ENCODE measurements at places on chromosomes 2 and 18.
A peak's percentile ranks its signal among the peaks of the same experiment; 100 is the strongest.

- peak; percentile 76 for DNase-seq
These were observed 117.6 kb downstream of the NEDD4L start for GRCh38 chr18:58161659-58162058.

DNA sequence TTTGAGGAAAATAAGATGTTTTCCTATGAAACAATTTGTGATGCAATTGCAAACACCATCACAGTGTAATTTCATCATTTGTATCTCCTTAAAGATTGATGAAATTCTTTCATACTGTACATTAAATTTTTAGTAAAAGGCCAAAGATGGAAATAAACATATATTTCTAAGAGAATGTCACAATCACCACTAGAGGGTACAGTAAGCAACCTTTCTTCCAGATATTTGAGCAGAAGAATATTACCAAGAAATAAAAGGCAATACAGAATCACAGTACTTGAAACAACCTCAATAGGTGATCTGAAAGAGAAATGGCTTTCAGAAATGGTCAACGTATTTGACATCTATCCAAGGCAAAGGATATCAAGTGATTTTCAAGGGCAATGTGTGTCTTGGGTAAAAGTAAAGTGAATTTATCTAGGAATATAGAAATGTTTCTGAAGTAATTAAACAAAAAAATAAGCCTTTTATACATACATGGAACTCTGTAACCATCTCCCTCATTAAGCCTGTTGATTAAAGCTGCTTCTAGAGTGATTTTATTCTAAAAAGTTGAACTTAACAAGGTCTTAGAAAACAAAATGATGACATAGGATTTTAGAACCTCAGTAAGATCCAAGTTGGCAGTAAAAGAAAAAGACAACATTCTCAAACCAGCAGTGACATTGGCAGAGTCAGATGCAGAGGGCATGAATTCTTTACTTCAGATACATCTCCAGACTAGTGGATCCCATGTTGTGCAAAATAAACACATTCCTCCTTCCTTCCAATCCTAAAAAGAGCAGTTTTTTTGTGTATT is 90.3 kb upstream of the SESTD1 start:
- DNase-seq = no peak

DNA sequence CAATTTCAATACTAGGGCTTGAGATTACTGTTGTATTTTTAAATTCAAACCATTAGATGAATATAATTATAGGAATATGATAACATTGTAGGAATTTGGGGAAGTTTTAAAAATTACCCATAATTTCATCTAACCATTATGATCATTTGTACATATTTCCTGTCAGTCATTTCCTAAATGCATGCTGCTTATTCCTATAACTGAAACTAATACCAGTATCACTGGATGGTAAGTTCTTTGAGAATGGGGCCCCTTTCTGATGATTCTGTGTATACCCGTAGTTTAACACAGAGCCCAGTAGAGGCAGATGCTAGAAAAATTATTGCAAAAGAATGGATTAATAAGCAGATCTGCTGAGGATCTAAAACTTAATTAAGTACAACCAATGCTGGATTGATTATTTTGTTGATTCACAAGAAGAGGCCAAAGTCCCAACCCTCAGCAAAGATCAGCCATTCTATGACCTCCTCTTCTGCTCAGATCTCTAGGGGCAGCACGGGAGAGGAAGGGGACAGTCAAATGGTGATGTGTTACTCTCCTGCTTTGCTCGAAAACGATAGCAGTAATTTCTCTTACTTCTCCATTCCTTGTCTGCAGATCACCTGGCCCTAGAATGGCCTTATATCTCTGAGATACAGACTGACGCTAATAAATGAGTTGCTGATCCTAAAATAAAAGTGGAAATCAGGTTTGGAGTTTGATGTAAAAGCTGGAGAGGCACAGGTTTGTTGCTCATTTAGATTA is 69.5 kb upstream of the PELI1 start:
- DNase-seq = no peak

DNA sequence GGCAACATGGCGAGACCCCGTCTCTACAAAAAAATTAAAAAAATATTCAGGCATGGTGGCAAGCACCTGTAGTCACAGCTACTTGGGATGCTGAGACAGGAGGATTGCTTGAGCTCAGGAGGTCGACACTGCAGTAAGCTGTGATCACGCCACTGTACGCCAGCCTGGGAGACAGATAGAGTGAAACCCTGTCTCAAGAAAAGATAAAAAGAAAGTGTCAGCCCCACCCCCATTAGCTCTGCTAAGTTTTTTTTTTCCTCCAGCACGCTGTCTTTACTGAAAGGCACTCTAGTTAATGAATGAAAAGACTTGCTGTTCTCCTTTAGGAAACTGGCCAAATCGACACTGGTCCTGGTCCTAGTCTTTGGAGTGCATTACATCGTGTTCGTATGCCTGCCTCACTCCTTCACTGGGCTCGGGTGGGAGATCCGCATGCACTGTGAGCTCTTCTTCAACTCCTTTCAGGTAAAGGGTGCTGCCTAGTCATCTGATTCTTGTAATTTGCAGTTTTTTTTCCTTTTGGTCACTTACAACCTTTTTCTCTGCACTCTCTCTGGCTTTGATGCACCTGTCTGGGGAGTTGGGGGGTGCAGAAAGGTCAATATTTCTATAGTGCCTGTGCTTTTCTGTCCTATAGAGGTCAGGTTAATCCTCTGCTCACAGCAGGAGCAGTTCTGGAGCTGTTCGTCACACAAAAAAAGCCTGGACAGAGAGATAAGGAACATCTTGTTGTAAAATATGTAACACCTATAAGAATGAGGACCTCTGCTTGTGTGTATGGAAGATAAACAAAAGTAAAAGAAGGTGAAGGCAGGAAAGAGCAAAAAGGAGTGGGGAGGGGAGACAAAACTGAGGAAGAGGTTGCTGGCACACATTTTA is 82.3 kb downstream of the PTH2R start:
- DNase-seq = no peak

- no peak for DNase-seq
These were observed 73.2 kb downstream of the MAP4K4 start for GRCh38 chr2:101770726-101771125.

- DNase-seq = no peak
These were observed 92.7 kb upstream of the KLF7 start for GRCh38 chr2:207258263-207258991.

DNA sequence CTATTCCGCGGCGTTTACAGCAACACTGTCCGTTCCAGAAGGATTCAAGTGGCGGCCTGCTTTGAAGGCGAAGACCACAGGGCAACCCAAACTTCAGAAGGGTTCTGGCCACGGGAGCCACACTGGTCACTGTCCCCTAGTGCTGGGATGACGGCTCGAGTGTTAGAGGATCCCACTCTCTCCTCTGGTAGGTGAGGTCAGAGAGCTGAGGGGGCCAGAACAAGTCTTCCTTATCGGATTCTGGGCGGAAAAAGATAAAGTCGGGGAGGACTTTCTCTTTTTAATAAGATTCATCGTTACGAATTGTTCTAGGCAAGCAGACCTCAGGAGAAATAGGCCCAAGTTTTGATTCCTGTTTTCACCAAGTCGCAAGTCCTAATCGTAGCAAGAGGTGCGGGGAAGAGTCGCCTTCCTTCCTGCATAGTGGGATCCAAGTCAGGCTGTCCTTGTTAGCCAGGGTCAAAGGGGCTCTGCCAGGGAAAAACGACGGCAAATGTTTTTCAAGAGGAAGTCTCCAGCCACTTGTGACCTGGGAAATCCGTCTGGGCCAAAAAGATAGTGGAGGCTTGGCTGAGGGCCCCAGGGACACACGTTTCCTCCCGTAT is 864 bp upstream of the MYL12A start:
- DNase-seq = no peak

DNA sequence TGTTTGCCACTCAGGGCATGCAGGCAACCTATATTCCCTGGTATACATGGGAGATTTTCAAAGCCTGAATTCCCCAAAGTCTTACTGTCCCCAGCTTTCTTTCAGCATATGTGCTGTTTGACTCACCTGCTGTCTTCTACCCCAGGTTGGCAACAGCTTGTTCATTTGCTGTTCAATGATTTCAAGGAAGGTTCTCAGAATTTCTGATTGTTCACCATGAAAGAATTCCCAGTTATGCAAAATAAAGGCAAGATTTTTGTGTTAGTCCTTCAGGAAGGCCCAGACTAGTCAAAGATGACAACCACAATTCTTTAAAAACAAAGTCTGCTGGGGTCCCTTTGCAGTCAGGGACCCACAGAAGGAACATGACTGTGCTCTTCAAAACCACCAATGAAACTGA is 1057.8 kb upstream of the CDH2 start:
- DNase-seq = no peak

DNA sequence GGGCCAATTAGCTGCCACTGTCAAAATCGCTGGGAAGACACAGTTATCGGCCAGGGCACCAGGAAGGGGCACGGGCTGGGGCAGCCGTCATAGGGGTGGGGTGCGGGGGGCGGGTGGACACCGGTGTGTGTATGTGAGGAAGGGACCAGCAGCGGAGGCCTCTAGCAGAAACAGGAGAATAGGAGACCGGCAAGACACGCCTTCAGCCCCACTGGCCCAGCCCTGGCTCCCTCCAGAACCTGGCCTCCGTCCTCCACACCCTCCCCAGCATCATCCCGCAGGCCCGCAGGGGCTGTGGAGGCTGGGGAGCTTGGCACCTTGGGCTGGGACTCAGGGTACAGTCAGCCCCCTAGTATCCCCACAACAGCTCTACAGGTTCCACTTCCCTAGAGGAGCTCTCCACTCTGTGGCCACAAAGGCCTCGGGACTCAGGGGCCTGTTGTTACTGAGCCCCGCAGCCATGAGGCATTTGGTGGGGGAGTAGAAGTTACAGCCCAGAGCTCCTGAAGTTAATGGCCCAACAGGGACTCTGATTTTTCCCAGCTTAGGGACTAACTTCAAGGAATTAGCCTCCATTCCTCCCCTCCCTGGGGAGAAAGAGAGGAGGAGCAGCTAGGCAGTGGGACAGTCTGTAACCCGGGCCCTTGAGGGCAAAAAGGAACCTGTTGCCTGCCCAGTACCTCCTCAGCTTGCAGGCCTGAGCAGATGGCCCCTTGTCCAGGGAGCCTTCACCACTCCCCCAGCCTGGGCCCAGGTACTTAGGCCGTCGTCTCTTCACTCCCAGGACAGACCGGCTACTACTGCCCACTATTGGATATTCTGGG is 19.9 kb downstream of the SH2D6 start:
- DNase-seq = no peak

- DNase-seq = no peak
These were observed 29.4 kb downstream of the RHBDD1 start for GRCh38 chr2:226865273-226865672.

DNA sequence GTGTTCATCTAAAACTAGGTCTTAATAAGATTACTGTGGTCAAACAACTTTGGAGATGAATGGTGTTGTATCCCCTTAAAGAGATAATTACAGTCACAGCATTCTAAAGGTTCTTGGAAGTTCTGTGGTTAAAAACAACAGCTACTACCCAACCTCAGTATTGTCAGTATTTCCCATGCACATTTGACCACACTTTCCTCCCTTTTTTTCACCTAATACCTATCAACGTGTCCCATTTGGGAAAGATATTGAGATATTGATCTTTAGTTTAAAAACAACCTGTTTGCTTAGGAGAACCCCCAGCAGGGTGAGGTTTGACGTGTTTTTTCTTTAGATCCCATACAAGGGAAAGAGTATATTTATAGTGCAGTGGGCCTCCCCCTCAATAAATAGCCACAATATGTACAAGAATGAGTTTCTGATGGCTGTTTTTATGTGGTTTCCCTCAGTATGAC is 65.6 kb downstream of the WDR7 start:
- no peak for DNase-seq

- no peak for DNase-seq
These were observed 105.9 kb downstream of the PXDN start for GRCh38 chr2:1638281-1638860.

DNA sequence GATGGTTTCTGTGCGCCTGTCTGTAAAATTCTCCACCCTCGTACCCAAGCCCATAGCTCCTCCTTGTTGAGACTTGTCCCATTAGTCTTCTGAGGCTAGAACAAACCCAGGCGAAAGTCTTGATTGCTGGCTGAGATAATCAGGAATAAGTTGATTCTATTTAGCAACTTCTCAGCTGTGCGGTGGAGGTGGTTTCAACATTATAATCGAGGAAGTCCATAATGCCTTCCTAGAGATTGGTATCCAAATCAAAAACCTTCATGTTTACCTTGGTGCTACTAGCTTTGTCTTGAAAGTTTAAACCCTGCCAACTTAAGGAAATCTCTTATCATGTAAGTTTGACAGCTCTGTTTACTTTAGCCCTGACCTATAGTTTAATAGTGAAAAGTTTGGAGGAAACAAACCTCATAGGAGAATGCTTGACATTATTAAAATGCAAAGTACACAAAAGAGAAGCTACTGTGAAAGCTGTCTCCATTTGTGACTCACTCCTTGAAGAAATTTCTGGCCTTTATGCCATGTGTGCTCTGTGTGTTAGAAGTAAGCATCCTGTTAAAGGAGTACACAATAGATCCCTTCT is 36.6 kb upstream of the DSC1 start:
- no peak for DNase-seq

DNA sequence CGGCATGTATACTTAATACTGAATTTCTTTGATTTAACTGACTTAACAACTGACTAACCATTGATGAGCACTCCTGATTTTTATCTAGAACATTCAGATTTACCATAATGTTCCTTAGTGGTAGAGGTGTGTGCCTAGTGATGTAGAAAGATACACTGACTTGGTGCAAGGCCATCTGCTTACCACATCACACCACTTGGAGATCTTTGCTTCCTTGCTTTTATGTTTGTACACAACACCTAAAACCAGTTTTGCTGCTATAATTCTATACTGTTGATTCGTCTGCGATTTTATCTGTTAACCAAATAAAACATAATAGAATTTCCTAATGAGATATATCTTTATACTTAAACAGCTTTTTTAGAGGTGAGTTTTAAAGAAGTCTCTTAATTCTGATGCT is 3.9 kb upstream of the FARP2 start:
- no peak for DNase-seq

DNA sequence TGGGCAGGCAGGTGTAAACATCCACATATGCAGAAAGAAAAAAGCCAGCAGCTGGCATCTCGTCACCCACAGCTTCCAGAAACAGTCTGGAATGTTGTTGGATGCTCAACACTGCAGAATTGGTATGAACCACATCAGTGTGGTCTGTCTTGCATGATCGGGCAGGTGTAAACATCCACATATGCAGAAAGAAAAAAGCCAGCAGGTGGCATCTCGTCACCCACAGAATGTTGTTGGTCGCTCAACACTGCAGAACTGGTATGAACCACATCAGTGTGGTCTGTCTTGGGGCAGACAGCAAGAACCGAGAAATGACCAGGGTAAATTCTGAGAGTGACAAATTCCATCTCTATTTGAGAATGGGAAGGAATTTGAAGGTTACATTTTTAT is 39.6 kb downstream of the DOCK10 start:
- no peak for DNase-seq

GRCh38 chr18:35076135-35076924 is 35.1 kb downstream of the MAPRE2 start:
- DNase-seq = no peak

GRCh38 chr2:25385910-25386309 is 44.2 kb upstream of the DNMT3A start:
- no peak for DNase-seq

DNA sequence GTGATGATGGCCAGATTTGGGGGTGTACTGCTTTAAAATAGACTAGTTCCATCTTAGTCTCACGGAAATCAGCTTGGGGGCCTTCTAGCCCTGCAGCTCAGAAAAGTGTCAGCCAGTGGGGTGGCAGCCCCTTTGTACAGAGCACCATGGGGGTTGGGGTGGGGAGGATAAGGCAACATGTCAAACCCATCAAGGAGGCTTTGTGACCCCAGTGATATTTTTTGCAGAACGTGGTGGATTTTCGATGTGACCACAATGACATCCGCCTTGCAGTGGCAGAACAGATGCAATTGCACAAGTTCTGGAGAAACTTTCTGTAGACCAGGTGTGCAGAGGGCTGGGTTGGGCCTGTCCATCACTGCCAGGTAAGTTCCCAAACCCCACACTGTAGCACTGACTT is 3.0 kb upstream of the CD8A start:
- DNase-seq = no peak
